CD4-positive, alpha-beta T cell (primary cell): ENCODE measurements at places on chromosomes 16 and 17.

DNA sequence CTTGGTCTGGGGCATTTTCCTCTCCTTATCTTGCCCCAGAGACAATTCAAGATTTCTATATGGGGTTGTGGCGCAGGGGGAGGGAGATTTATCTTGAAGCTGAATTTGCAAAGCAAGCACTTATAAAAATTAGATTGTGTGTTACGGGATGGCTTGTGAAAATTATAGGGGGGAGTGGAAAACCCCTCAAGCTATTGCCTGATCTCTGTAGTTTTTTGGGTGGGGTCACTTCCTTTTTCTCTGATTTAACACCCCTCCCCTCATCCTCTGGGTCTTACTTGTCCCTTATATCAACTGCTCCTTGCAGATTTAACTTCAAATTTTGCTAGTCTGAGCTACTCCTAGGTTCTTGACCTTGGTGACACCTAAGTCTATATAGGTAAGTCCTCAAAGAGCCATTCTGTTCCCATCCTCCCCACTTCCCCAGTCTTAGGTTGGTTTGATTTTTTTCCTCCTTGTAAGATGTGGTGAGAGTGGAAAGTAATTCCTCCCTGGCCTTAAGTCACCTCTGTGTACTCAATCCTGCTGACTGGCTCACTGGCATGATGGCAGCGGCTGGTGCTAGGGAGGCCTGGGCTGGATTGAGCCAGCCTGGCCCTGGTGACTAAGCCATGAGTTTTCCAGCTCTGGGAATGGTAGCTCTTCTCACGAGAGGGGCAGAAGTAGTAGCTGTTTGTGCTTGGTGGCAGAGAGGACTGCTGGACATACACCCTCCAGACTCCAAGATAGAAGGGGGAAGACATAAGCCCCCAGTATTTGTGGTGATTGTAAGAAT is 2.3 kb downstream of the ARL4D start:
- DNase-seq: no peak

GRCh38 chr17:75764711-75765421 is at the start of gene GALK1:
TSS of gene GALK1 (minus strand) at chr17:75765192. CDS start at chr17:75765136, 56 bp downstream.
- peak; percentile 58 for DNase-seq

DNA sequence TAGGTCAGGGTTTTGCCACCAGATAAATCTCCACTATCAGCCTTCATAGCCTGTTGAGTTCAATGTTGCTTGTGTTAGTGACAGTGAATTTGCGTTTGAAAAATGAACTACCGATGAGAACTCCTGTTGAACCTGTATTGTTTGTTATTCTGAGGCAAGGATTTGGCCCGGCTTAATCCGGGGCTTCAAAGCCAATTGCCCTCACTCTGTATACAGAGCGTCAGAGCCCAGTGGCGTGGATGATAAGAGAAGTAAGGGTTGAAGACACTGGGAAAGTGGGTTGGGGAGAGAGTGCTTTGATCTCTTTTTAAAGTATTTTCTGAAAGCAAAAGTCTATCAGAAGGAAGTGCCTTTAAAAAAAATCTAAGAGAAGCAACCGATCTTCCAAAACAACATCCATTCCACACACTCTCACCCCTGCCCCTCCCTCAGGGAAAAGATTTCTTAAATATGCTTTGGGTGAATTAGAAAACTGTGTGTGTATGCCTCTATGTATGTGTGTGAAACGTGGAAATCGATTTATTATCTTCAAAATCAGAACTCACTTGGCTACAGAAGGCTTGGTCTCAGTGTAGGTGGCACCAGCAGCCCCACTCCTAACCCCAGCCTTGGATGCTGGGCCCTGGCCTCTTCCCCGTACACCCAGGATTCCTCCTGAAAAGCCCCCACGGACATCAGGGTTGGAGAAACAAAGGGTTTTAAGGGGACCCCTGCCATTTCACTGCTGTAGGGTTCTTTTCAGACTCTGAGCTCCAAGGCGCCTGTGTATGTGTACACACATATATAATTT is 8.8 kb downstream of the TBX4 start:
- no peak for DNase-seq

DNA sequence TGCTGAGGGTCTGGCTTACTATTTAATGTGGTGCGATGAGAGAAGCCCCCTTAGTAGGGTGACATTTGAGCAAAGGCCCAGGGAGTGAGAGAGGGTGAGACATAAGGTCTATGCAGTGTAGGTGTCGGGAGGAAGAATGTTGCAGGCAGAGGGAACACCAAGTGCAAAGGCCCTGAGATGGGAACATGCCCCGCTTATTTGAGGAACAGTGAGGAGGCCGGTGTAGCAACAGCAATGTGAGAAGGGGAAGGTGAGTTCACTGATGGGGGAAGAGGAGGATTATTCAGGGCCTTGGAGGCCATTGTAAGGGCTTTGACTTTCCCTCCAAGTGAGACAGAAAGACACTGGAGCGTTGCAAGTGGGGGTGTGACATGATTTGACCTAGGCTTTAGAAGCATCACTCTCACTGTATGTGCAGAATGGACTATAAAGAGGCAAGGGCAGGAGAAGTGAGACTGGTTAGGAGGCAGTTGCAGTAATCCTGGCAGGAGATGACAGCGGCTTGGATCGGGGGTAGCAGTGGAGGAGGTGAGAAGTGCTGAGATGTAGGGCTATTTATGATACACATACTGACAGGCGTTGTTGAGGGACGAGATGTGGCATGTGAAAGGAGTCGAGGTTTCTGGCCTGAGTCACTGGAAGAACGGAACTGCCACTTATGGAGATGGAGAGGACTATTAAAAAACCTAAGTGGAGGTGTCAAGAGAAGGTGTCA is 145.3 kb downstream of the SPECC1 start:
- no peak for DNase-seq

GRCh38 chr17:36184023-36184765 is 7.8 kb upstream of the TBC1D3B start:
- DNase-seq: no peak

GRCh38 chr17:65287040-65287439 is 149.9 kb downstream of the RGS9 start:
- DNase-seq: no peak

- no peak for DNase-seq
Observed at GRCh38 chr16:31423241-31423640, 4.9 kb downstream of the COX6A2 start.

- no peak for DNase-seq
Observed at GRCh38 chr17:17176341-17176740, 29.8 kb downstream of the PLD6 start.

- no peak for DNase-seq
Observed at GRCh38 chr17:31750578-31750977, 108.5 kb downstream of the COPRS start.

DNA sequence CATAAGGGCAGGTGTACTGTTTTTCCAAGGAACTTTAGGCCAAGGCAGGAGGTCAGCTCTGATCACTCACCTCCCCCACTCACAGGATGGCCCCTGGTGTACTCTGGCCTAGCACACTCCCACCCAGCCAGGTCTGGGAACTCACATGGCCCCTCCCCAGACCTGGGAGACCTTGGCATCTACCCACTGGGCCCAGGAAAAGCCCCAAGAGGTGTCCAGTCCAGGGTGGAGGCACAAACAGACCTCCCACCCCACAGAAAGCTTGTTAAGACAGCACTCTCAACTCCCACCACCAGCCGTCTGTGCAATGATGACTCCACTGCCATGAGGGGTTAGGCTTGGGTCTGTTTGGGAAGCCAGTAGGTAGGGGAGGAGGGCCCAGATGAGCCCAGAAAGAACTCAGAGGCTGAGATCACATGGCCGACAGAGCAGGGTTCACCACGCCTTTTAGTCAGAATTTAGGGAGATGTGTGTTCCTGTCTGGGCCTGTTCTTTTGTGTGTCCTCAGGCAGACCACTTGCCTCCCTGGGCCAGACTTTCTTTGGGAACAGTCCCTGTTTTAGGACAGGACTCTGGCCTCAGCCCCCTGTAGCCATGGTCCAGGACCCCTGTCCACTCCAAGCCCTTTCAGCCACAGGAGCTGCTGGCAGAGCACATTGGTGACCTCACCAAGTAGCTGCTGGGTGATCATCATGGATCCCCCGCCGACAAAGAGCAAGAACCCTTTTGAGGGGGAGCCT is 12.1 kb upstream of the CBFB start:
- DNase-seq: no peak

DNA sequence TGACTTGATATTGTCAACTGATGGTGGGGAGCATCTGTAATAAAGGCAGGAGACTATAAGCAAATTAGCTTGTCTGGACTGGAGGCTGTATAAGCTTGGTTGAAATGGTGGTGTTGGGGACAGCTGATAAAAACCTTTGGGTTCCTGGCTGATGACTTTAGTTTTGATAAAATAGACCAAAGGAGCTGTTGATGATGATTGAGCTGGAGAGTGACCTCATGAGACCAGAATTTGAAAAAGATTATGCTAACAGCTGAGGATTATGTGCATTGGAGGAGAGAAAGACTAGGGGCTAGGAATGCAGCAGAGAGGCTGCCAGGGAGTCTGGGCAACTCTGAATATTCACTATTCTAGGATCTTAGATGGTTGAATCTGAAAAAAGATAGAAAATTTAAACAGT is 8.7 kb upstream of the CDC27 start:
- DNase-seq: no peak

DNA sequence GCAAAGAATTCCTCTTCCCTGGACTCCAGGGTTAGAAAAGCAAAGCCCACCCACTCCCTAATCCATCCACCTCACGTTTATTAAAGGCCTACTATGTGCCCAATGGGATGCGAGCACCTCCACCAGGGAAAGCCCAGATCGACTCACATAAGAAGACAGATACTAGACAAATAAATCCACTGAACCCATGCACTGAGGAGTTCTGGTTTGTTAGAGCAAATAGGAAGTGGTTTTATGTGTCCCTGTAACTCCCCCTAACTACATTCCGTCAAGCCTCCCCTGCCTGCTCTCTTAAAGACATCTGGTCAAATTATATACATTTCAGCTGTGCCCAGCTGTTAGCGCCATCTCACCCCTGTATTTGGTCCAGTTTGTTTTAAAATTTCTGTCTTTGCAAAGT is 218.5 kb upstream of the RPL38 start:
- no peak for DNase-seq

GRCh38 chr17:8681170-8681949 is 50.8 kb upstream of the MYH10 start:
- DNase-seq: no peak

DNA sequence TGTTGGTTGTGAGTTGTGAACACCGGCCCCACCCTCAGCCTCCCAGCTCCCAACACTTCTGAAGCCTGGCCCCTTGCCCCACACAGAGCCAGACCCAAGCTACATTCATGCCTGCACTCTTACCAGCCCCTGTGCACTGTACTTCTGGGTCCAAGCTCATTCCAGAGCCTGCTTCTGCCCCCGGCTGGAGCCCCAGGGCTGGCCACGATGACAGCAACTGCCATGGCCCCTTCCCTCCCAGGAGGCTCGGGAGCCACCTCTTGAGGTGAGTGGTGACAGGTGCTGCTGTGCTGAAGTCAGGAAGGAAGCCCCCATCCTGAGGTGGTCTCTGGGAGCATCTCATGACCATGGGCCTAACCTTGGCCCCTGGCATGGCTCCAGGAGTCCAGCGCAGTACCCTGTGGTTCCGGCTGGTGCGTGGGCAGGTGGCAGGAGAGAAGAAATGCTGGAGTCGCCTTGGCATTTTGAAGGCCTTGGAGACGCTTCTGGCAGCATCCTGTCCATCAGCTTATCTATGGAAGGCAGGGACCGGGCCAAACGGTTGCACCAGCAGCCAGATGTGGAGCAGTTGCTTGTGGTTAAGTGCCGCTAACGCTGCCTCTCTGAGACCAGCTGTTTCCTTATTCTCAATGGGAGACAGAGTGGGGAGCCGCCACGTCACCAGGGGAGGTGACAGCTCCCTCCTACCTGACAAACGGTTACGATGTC is 3.9 kb upstream of the CDT1 start:
- DNase-seq: peak; percentile 38

GRCh38 chr17:8144401-8145231 is 7.6 kb downstream of the PER1 start:
- DNase-seq: no peak

GRCh38 chr17:78555746-78556401 is 21.3 kb downstream of the DNAH17 start:
- DNase-seq: no peak

- no peak for DNase-seq
Observed at GRCh38 chr16:48790151-48790550, 180.2 kb upstream of the N4BP1 start.

GRCh38 chr17:47120521-47121095 is 68.5 kb downstream of the CDC27 start:
- no peak for DNase-seq

- DNase-seq: no peak
Observed at GRCh38 chr17:81306491-81306890, 11.4 kb upstream of the SLC38A10 start.

GRCh38 chr16:5315914-5316313 is 218.3 kb upstream of the EEF2KMT start:
- DNase-seq: no peak

DNA sequence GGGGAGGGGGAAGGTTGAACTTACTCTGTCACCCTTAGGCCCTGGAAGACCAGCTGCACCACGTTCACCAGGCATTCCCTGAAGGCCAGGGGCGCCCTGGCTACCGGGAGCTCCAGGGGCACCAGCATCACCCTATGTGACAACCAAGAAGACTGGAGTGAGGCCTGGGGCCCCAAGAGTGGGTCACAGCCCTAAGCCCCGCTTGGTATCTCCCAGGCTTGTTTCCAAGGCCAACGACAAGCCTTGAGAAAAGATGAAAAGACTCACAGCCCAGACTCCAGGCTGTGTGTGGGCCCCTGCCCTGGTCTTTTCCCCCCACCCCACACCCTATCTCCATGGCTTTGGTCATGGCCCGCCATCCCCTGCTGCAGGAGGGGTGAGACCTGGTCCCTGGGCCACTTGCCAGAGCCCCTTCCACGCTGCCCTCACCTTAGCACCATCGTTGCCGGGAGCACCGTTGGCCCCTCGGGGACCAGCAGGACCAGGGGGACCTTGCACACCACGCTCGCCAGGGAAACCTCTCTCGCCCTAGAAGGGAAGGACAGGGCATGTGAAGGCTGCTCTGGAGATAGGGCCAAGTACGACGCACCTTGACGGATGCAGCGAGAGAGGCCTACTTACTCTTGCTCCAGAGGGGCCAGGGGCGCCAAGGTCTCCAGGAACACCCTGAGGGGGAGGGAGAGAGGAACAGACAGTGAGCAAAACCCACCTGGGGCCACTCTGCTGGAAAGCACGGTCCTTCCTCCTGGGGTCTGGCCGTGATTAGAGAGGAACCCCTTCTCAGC is 9.9 kb downstream of the COL1A1 start:
- DNase-seq: no peak

- DNase-seq: no peak
Observed at GRCh38 chr16:47045459-47045858, 72.0 kb upstream of the DNAJA2 start.

DNA sequence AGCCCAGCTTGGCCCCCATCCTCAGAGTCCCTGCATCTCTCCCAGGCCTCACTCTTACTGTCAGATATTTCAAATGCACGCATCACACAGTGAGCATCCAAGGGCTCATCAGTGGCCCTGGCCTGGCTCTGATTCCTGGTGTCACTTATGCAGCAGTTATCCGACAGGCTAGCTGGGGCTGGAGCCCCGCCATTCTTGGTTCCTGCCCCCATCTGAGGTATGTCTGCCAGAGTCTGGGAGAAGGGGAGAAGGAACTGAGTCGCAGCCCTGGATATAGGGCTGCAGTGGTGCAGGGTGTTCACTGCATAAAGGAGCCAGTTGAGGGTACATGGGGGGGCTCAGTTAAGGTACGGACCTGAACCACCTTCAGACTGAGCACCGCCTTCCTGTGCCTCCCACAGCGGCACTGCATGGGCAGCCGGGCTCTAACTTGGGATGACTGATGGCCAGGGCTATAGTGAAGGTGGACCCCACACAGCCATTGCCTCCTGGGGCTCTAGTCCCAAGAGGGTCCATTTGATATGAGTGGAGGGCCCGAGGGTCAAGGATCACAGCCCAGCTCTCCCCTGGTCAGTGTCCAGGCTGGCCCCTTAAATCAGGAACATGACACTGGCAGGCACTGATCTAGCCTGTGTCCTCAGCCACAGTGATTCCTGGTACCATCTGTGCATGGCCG is 1.8 kb upstream of the RASD1 start:
- DNase-seq: no peak

GRCh38 chr16:68646953-68647659 is 2.0 kb downstream of the CDH3 start:
- DNase-seq: no peak
